ENCODE measurements at places on chromosomes 16 and 17.

DNA sequence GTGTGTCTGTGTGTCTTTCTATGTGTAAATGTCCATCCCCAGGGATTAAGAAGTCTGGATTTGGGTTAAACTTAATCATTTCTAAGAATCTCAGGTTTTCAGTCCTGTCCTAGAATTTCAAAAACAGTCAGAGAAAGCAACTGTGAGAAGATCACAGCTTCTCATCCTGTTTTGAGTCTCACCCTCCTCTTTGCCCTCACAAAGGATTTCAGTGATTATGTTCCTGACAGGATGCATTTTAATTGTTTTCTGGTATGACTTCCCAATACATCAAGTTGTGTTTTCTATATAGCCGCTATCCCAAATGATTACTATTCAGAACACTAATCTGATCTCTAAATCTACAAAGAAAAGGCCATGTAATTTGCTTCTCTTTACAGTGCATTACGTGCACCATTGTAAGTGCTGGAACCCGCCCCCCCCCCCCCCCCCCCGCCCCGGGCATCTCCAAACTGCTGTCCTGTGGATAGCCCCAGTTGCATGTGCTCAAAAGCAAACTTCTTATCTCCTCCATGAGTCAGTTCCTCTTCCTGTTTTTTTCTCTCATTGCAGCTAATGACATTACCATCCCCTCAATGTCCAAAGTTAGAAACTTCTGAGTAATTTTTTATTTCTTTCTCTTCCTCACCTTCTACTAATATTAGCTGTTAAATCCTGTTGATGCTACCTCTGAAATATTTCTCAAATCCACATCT, 73.9 kb downstream of the CDH13 start:
- no peak for DNase-seq

- no peak for DNase-seq
These were observed 27.8 kb downstream of the CCL4 start for GRCh38 chr17:36131421-36131820.

DNA sequence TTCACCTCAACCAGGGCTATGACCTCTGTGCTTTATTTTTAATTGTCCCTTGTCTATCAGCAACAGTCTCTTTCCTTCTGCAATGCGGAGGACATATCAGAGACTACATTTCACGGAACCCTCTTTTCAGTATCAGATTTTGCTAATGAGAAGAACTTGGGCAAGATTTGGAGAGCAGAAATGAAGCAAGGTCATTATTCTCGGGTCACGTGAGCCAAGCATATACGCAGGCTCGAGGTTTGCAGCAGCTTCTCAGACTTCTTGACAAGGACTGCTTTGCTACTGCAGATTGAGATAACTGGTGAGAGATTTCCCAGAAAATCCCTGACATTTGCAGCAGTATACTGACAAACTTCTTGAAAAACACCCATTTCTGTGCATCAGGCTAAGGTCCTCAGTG, 30.4 kb downstream of the ABCA10 start:
- no peak for DNase-seq

DNA sequence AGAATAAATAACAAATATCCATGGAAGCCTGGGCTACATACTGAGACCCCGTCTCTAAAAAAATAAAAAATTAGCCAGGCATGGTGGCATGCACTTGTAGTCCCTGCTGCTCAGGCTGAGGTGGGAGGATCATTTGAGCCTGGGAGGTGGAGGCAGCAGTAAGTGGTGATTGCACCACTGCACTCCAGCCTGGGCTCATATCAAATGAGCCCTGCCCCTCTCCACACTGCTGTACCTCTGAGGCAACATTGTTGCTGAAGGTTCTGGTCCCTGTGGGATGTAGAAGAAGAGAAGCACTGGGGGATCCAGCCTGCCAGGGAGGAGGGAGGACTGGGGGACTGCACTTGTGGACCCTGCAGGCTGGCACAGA, 11.4 kb upstream of the ARHGAP23 start:
- no peak for DNase-seq

- no peak for DNase-seq
These were observed 120.6 kb upstream of the FOXF1 start for GRCh38 chr16:86389566-86390328.

GRCh38 chr17:55441544-55441943, 19.9 kb upstream of the MMD start:
- no peak for DNase-seq

GRCh38 chr17:47210105-47210504, 957 bp downstream of the MYL4 start:
- no peak for DNase-seq

DNA sequence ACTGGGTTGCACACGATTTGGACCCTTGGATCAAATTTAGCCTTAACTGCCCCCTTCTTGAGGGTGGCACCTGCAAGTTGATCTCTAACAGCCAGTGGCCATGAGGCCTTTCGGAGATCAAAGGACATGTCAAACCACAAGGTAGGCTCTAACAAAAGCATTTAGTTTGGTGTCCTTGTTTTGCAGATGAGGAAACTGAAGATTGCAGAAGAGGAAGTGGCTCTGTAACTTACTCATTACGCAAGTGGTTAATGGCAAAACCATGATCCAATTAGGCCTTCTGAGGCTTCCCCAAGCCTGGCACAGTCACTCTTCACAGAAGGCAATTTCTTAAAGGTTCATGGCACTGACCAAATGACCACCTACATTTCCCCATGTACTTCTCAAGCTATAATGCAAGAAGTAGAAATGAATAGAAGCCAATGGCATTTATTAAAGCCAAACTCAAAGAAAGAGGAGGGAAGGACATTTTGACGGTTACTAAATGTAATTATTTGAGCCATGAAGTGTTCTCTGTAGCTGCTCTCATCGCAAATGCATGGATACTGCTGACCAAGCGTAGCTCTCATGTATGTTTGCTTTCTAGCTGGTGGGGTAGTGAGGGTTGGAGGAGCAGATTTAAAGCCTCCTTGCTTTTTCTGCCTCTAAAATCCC, 32.8 kb upstream of the ABCC12 start:
- DNase-seq, result no peak
